T-helper 22 cell (primary cell): ENCODE measurements at places on chromosomes 16 and 17.

DNA sequence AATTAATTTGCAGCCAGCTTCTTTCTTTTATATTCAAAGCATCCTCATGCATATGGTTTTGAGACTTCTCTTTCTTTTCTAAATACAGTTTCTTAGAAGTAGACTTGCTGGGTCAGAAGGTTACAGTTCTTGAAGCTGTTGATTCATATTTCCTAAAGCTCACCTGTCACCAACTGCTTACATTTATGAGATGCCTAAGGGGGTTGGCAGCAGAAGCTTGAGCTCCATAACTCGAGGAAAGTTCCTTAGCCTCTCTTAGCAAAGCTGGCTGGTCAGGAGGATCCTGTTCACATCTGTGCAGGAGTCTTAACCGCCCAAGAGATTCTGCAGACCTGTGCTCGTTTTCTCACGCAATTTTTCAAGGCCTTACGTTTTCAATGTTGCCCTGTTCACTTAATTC, 218.8 kb downstream of the SNX29 start:
- no peak for DNase-seq

DNA sequence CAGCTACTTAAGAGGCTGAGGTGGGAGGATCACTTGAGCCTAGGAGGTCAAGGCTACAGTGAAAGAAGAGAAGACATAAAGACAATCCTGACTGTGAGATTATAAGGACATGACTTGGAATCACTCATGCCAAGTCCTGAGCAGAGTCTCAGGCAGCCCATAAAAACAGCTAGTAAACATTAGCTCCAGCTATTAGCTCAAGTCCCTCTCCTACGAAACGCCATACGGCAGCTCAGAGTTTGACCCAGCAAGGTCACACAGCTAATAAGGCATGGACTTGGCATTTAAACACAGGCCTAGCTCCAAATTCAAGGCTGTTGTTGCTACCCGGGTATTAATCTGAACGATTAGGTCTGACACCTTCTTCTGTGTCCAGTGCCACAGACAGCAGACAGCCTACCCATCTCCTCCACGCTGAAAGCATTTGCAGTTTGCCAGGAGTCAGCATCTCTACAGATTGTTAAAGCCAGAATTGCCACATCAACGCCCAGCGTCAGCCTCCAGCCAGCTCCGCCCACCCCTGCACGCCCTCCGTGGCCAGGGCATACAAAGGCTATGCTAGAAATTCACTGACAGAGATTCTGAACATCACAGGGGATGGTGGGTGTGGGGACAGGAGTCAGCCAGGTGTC, 9.9 kb upstream of the TMEM114 start:
- DNase-seq = no peak

DNA sequence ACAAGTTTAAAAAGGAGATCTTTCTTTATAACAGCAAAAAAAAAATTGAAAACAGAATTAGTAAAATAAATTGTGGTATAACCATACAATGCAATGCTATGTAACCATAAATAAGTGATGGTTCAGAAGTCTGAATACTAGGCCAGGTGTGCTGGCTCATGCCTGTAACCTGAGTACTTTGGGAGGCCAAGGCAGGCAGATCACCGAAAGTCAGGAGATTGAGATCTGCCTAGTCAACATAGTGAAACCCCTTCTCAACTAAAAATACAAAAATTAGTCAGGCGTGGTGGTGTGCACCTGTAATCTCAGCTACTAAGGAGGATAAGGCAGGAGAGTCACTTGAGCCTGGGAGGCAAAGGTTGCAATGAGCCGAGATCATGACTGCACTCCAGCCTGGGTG, 34.6 kb downstream of the CCT6B start:
- DNase-seq = no peak

DNA sequence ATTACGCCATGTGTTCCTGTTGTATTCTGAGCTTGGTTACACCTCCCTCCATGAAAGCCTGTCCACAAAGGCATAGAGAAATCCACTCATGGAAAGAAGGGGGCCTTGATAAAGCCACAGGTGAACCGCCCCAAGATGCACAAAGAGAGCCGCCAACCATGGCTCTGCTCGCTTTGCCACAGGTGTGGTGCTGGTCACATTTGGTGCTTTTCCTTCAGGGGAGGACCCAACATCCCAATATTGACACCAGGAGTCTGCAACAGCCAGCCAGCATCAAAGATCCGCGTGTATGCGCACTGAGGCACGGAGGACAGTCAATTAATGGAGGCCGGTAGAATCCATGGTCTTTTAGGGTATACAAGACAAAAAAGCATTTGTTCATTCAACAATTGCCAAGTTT, 7.3 kb downstream of the ABCA3 start:
- DNase-seq = no peak

DNA sequence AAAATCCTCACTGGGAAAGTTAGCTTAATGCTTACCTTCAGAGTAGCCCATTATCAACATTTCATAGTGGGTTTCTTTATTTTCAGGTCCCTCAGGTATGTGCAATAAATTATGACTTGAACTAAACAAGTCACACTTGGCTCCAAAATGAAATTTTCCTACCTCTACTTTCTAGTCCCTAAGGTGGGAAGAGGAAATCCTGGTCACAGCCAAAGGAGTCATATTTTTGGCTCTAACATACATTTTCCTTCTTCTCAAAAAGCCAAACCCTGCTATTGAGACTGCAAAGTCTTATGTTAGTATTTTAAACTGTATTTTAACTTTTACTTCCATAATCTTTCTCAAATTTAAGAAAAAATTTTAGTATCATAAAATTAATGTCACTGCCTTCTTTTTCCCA, 128.9 kb downstream of the BRIP1 start:
- no peak for DNase-seq

DNA sequence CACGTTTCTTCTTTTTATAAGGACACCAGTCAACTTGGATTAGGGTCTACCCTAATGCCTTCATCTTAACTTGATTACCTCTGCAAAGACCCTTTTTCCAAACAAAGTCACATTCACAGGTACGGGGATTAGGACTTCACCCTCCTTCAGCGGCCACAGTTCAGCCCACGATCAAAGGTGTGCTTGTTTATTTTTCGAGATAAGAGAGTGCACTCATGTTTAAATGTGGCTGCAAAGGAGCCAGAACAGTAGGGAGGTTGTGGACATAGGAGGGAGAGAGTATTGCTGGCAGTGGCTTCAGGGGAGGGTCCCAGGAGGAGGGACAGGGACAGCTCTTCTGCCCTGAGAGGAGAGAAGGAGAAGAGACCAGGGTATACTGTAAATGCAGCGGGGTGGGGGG, 46.7 kb downstream of the MGAT5B start:
- no peak for DNase-seq

GRCh38 chr17:18231164-18231563, 5.7 kb downstream of the LLGL1 start:
- no peak for DNase-seq

GRCh38 chr17:36183001-36183971, 6.8 kb upstream of the TBC1D3B start:
- no peak for DNase-seq

DNA sequence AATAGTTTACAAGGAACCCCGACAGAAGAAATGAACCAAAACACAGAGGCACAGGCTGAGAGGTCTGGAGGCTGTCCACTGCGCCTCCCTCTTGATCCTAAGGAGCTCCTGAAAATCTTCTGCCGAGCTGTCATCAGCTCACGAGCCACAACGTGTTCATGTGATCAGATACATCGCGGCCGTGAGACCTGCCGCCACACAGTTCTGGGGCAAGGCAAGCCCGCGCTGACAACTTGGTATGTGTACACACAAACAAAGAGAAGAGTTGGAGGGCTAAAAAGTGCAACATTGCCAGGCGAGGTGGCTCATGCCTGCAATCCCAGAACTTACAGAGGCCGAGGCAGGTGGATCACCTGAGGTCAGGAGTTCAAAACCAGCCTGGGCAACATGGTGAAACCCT, 7.6 kb downstream of the EXOC7 start:
- no peak for DNase-seq

DNA sequence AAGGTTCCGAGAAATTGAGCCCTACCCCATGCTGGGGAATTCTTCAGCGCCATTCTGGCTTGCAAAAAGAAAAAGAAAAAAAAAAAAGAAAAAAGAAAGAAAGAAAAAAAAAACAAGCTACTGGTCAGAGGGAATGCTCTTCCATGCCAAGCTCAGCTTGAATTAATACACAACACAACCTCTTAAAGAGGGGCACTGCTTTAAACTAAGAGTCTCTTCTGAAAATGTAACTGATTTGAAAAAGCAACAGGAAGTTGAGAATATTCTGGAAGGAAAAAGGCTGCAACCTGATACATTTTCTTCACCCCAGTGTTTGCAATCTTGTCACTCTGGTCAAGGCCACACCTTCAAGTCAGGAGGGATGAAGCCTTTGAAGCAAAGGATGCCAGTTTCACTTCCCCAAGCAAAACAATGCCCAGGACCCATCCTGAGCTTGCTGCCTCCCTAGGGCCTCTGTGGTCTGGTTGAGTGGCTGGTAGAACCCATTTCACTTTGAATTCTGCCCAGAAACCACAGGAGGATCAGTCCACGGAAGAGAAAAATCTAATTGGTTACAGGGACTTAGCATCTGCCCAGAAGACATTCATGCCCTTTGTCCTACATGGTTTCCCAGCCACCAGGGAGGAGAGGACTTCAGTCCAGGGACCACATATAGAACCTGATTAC, 389.7 kb downstream of the SOX9 start:
- DNase-seq = no peak

- no peak for DNase-seq
These were observed 599.2 kb downstream of the MAF start for GRCh38 chr16:79001156-79001967.

- no peak for DNase-seq
These were observed 116.5 kb downstream of the CMIP start for GRCh38 chr16:81560979-81561657.

- no peak for DNase-seq
These were observed 187.3 kb upstream of the KIF2B start for GRCh38 chr17:53635444-53635843.

DNA sequence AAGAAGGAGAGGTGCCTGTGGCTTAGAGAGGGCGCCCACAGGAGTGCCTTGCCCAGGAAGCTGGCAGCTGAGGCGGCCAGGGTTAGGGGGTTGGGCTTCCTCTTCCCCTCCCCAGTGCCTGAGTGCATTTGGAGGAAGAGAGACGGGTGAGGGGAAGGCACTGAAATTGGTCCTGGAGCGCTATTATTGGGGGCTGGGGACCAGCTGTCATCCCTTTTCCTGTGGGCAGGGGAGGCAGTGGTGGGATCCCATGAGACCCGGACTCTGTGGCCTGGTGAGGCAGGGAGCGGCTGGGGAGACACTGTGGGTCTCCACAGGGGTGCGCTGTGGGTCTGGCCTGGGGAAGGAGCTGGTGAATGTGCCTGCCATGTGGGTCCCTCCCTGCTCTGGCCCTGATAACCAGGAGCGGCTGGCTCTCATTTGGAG, 259.7 kb downstream of the SEC14L1 start:
- peak; percentile 53 for DNase-seq

- peak; percentile 50 for DNase-seq
These were observed 10.3 kb upstream of the MSL1 start for GRCh38 chr17:40111221-40112128.

DNA sequence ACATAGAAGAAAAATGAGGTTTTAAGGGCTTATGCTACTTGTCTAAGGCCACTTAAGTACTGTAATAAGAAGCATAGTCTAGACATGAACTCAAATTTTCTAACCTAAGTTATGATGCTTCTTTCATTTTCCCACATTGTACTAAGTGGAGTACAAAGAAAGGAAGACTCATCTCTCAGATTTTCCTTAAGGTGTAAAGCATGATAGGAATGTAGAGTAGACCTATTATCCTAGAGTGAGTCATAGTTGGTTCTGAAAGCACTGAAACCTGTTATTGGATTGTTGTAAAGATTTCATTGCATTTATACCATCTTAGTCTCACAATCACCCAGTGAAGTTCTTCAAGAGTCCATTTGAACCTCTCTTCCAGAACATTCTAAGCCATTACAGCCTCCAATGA, 343.8 kb downstream of the TOX3 start:
- DNase-seq = no peak

DNA sequence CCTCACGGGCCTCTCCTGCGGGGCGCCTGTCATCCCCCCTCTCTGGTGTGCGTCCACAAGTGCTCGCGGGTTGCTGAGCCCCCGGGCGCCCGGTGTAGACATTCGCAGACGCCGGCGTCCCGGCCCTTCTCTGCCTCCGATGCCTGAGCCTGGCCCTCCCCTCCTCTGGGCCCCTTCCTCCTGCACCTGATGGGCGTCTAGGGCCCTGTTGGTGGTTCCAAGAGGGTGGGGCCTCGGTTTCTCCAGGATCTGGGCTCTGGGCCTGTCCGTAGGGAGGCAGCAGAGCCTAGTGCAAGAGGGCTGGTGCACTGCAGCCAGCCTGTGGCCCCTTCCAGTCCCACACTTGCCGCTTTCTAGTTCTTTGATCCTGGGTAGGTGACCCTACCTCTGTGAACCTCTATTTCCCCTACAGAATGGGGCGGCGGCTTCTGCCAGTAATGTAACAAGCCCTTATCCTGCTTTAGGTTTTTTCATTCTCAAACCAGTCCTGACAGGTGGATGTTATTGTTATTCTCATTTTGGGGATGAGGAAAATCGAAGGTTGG, 623 bp downstream of the E4F1 start:
- no peak for DNase-seq

DNA sequence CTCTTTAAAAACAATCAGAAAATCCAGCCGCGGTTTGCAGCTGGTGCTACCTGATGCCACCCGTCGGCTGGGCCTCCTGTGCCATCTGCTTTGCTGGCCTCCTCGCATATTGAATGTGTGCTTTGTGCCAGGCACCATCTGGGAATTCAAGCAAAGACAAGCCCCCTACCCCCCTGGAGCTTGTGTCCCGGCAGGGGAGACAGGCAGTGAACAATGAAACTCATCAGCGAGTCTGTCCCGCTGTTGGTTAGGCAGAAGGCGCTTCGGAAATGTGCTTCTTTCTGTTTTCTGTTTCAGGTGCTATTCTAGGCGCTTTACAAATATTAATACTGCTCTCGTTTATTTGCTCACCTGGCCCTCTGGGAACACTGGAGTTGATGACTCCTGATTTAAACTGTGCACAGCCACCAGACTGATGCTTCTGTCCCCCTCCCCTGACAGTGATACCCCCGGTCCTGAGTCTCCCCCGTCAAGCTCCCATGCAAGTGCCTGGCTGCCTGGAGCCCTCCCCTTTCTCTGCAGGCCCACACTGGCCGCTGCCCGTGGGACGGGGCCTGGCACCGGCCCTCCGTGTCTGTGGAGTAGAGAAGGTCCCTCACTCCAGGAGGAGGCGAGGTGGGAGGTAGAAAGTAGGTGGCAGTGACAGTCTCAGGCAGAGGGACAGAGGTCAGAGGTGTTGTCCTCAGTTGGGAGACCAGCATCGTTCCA, 126.1 kb upstream of the PLCG2 start:
- DNase-seq = no peak

GRCh38 chr16:86566966-86567700, 504 bp downstream of the FOXC2 start:
- no peak for DNase-seq

- no peak for DNase-seq
These were observed 6.5 kb upstream of the DHX40 start for GRCh38 chr17:59558953-59559352.

- no peak for DNase-seq
These were observed 4.6 kb downstream of the TERF2 start for GRCh38 chr16:69381231-69381630.

- no peak for DNase-seq
These were observed 8.0 kb downstream of the BRD7 start for GRCh38 chr16:50360779-50361178.
